Iris pigment epithelial cell (primary cell): ENCODE measurements at places on chromosomes 1 and 21.
A peak's percentile ranks its signal among the peaks of the same experiment; 100 is the strongest.

DNA sequence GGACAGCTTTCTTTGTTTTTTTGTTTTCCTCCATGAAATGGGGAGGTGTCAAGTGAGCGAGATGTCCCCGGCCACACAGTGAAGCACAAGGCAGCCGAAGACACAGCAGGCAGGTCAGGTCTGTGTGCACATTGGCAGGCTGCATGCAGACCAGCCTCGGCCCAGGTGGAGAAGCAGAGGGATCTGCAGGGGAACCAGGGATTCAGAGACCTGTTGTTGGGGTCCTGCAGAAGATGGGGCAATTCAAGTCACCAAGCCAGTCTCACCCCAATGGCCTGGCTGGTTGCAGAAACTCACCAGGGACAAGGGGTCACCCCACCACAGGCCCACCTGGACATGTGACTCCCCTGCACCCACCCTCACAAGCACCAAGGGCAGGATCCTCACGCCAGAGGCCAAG lies 4.0 kb upstream of the ABCG1 start:
- no peak for DNase-seq

- peak; percentile 70 for DNase-seq
Measured at GRCh38 chr1:207282496-207283380, 38.7 kb upstream of the CD55 start.

DNA sequence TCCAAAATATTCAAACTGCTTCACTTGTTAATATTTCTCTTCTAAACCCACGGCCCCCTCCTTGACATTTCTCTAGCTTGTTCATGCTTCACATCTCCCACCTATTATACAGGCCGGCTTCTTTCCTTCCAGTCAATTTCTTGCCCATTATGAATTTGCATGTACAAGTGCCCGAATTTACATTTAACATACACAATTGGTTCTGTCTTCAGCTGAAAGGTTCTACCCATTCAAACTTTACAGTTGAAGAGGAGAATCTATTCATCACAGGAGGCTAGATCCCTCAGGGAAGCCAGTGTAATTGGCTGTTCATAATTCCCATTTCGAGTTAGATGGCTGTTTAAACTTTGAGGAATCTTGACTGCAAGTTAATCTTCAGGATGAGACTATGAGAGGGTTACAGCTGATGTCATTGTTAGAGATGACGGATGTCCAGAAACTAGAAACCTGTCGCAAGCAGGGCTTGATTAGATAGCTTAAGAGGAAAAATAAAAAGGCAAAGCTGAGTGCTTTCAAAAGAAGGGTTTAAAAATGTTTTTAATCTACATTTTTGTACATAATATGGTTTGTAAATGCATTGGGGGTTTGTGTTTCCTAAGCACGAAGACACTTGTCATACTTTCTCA lies 157.0 kb downstream of the ADSS2 start:
- no peak for DNase-seq

DNA sequence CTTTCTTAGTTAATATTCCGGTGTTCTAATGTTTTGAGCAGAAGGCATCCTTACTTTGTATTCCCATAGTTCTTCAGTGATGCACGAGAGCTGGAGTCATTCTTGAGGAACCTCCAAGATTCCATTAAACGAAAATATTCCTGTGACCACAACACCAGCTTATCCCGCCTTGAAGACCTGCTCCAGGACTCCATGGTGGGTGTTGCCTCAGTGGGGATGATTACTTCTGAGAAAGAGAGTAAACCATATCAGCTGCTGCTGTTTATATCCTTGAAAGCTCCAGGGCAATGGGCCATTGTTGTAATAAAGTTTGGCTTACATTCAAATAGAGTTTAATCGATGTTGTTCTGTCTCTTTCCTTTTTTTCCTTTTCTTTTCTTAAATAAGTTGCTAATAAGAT lies 93.1 kb downstream of the MACF1 start:
- DNase-seq: peak; percentile 15

- DNase-seq: no peak
Measured at GRCh38 chr1:180243517-180244221, 13.6 kb downstream of the LHX4 start.

GRCh38 chr1:84259376-84259775 lies 42.1 kb upstream of the SAMD13 start:
- DNase-seq: no peak

GRCh38 chr1:185483664-185484450 lies 166.8 kb upstream of the IVNS1ABP start:
- DNase-seq: peak; percentile 88

DNA sequence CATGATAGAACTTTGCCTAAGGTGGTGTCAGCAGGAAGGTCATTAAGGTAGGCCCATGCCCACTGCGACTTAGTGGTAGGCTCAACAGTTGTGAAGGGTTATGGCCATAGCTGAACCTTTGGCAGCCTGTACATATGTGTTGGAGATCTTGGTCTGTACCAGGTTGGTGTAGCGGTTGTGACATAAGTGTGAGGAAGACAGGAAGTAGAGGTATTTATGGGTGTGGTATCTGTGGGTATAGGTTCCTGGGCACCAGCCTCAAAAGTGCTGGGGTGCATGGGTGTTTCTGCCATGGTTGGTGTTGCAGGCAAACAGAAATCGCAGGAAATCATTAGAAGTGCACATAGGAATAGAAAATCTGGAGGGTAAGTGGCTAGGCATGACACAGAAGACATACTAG lies 18.6 kb upstream of the LRIF1 start:
- no peak for DNase-seq

GRCh38 chr1:17710889-17711576 lies 44.1 kb upstream of the ACTL8 start:
- DNase-seq: no peak

DNA sequence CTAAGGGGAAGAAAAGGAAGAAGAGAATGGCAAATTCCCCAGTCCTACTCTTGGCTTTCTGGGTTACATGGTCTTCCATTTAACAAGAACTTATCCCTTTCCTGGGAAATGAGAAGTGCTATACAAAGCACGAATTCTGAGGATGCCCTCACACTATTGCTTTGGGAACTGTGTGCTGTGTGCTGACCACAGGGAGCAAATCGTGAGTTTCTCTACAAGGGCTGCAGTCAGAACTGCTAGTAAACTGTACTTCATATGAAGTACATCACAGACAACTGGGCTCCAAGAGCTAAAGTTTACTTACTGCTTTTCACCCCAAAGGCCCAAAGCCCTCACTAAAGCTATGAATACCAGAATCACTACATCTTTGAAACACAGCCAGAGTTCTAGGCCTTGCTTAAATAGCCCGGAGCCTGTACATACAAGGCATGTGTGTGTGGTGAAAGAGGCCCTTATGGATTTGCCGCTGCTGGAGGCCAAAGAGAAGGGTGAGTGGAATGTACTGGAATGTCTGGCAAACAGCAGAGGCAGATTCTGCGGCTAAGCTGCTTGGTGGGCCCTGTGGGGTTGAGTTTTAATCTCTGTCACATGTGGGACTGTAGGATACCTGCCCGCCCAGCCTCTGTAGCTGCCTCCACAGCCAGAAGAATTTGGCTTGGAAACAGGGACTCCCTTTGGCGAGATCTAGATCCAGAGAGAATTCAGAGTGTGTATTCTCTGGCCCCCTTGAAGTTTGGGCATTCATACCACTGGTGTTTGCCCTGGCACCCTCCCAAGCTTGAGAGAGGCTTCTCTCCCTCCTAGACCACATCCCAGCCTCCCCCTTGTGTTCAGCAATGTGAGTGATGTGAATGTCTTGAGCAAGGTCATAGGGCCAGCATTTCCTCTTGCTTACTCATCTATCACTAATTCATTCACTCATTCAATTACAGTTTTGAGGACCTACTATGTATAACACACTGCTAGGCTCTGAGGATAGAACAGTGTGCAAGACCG lies 21.9 kb upstream of the TRIM67 start:
- peak; percentile 100 for DNase-seq

DNA sequence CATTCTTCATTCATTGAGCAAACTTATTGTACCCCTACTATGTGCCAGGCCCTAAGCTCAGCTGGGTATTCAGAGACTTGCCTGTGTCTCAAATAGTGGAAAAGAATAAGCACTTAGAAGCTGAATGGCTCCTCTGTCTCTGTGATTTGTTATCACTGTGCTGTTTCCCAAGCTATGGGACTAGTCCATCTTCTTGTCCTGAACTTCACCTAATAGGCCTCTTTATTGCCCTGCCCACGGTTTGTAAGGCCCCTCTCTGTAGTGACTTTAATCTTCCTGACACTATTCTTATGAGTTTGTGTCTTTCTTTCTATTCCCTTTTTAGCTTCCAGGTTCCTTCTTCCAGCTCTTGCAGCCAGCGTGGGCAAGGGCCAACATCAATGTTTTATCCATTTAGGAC lies 85.4 kb upstream of the LPGAT1 start:
- DNase-seq: no peak

GRCh38 chr1:43473463-43473862 lies 19.7 kb upstream of the HYI start:
- DNase-seq: no peak

GRCh38 chr21:39251326-39251725 lies 62.1 kb downstream of the BRWD1 start:
- DNase-seq: peak; percentile 26

GRCh38 chr1:175768610-175769009 lies 25.2 kb upstream of the TNR start:
- DNase-seq: no peak

- DNase-seq: peak; percentile 49
Measured at GRCh38 chr1:3471356-3472087, 17.1 kb downstream of the ARHGEF16 start.

GRCh38 chr1:228984646-228985631 lies 249.7 kb downstream of the RHOU start:
- DNase-seq: no peak

DNA sequence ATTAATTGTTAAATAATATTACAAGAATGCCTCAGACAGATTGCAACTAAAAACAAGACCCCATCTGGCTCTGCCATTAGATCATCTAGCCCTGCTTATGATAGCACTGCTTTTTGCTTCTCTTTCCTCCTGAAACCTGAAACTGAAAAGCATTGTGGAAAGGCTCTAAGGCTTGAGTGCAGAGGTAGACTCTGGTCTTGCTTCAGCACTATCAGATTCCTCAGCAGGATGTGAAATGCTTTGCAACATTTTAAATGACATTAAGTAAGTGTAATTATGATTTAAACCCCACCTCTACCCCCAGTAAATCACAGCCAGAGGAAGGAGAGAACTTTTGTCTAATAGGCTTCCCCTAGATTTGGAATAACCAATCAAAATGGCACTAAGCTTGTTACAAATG lies 32.9 kb downstream of the PHC2 start:
- no peak for DNase-seq

DNA sequence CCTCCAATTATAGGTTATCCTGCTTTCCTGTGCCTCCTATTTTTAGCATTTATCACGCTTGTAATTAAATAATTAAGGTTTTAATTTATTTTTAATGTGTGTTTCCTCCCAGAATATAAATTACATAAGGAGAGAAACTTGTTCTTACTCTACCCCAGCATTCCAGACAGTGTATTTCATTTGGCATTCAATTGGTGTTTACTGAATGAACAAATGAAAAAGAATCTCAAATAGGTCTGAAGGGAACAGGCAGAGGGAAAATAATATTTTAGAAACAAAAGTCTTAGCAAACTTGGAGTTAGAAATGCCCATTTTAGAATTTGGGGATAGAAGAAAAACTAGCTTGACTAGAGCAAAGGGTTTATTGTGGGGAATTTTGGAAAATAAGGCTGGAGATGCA lies 9.9 kb upstream of the RSRP1 start:
- DNase-seq: peak; percentile 39

DNA sequence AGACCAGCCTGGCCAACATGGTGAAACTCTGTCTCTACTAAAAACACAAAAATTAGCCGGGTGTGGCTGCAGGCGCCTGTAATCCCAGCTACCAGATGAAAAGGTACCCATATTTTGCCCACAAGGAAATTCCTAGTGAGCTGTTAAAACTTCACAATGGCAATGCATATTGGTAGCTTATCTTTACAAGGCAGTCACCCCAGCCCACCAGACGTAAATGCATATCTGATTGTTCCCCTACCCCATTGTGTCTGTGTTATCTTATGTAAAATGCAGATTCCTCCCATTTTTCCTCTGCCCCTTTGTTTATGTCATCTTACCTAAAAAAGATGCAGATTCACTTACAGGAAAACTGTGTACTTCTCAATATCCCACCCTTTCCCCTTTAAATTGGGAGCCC lies 103.1 kb upstream of the SLC2A1 start:
- no peak for DNase-seq

DNA sequence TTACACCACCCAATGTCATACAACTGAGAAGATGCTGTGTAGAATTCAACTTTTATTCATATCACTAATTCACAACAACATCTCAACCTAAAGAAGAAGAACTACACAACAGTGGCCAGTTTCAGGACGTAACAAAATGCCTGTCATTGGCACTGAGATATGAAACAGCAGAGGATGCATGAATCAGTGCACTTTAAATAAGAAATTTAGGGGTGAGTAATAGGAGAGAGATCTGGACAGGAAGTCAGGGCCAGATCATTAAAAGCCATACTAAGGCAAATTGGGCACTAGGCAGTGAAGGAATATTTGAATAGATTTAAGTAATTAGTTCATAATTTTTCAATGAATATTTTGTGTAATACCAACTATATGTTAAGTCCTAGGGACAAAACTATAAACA lies 510.5 kb downstream of the PLPP3 start:
- DNase-seq: peak; percentile 26

DNA sequence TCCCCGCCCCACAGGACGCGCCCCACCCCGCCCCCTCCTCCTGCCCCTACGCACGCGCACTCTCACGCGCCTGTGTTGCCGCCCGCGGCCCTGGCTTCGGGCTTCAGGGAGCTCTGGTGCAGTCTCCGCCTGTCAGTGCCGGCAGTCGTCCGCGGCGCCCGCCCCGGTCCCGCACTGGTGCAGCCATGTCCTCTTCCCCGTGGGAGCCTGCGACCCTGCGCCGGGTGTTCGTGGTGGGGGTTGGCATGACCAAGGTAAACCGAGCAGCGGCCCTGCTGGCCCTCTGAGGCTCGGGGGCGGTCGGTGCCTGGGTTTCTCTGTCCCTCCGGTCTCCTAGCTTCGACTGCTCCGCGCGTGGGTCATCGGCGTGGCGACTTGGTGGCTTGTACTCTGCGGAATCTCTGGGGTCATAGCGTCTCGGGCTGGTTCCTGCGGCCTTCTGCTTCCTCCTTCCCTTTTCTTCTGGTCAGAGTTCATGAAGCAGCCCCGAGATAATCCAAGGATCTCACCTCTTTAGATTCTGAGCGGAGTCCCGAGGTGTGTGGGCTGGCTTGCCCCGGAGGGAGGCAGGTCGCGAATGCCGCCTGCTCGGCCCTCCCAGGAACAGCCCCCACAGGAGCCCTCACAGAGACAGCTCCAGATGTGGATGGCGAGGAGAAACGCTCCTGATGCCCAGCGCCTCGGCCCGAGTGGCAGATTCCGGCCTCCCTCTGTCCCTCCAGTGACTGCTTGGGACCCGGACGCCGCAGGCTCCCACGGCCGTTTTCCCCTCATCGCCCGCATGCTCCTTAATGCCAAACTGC lies at the start of gene SCP2:
Gene SCP2, plus strand, starts transcription at position 65 of the 803 bp plus-strand sequence. Its CDS starts 121 bp downstream, at position 186.
- DNase-seq: peak; percentile 62

GRCh38 chr1:205518661-205519540 lies 14.4 kb downstream of the CDK18 start:
- DNase-seq: no peak

DNA sequence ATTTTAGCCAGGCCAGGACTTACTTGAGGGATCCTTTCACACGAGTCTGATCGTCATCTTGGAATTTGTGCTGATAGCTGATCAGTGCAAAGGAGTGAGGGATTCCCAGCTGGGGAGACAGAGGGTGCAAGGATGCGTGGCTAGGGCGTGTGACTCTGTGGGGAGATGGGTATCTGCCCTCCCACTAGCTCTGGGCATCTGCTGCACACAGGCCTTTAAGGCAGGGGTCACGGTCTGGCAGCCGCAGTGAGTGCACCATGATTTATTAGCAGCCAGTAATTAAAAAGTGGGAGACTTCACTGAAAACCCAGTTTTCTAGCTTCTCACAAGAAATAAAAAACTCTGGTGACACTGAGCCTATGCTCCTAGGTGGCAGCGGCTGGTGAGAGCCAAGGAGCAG lies 20.4 kb downstream of the THAP3 start:
- no peak for DNase-seq
